ENCODE measurements at places on chromosomes 16 and 17. TPM values are rescaled to one million over a fixed set of nuclear protein-coding genes. Genes with fewer than 3 reads are reported as not detected.

TGFB1I1 gene
- total RNA-seq, result 44.1 TPM

C17orf107 gene
- 4.3 TPM for total RNA-seq

VAT1L gene
- 0.10 TPM for total RNA-seq

ABCA8 gene
- total RNA-seq, result 103 TPM

RGS11 gene
- total RNA-seq, result 1.7 TPM

SLC4A1 gene
- not detected for total RNA-seq

SLC13A2 gene
- total RNA-seq, result not detected

WNT9B gene
- total RNA-seq, result not detected

SMIM36 gene
- total RNA-seq, result not detected

ZNF287 gene
- total RNA-seq, result 6.3 TPM

USP32 gene
- 25.6 TPM for total RNA-seq

GPR139 gene
- not detected for total RNA-seq

KRT36 gene
- not detected for total RNA-seq

GP1BA gene
- total RNA-seq, result not detected

GCGR gene
- not detected for total RNA-seq

CCDC102A gene
- 22.7 TPM for total RNA-seq

EMC6 gene
- total RNA-seq, result 8.5 TPM

BIRC5 gene
- 4.2 TPM for total RNA-seq

TBC1D3B gene
- 0.62 TPM for total RNA-seq

CLEC19A gene
- not detected for total RNA-seq

PPL gene
- 145 TPM for total RNA-seq

KRT20 gene
- not detected for total RNA-seq

NRN1L gene
- total RNA-seq, result not detected

ERAL1 gene
- total RNA-seq, result 36.9 TPM

UTP18 gene
- total RNA-seq, result 23.3 TPM

NTN1 gene
- total RNA-seq, result 0.06 TPM

COX6A2 gene
- total RNA-seq, result not detected

MEOX1 gene
- total RNA-seq, result 0.25 TPM

All from cardiac ventricle fibroblast (primary cell).